ENCODE measurements at places on chromosomes 13 and 19.

DNA sequence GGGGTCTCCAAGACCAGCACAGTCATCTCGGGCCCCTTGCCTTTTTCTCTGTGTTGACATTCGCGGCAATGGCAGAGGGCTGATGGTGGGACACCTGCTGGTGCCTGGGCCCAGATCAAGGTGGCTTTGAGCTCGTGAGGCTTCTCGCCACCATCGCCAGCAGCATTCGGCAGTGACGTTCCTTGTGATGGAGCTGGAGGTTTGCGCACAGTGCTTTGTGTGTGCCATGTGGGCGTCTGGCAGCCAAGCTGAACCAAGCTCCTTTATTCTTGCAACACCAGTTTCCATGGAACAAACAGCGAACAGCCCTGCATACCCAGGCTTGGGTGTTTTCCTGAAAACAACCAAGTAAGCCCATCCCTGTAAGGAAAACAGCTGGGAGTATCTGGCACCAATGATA is 9.1 kb upstream of the TMEM255B start:
- DNase-seq: no peak

DNA sequence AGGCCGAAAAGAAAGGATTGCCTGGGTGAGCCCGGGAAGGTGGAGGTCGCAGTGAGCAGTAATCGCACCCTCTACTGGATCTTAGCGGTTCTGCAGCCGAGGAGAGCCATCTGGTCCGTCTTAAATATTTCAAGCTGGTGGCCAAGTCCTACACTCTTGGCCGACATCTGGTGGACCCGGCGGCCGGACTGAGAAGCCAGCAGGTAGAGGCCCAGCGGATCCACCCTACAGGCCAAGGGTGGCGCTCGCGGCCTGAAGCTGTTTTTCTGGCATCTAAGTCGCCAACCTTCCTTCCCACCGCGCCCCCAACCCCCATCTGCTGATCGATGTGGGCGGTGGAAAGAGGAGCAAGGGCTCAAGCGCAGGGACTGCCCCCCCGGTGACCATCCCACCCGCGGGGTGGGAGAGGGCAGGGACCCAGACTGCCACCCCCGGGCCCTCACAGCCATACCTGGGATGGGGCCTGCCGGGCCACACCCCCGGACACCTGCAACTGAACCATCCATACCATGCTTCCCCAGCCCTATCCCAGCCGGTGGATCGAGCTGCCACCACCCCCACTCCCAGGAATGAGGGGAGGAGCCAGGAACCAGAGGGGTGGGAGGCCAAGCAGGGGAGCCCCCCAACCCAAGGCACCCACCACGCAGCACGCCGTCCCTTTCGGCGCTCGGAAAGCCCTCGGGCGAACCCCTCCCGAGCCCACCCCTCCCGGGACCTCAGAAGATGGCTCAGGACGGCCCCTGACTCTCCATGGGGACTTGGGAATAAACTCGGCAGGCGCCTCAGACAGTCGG is 46.3 kb upstream of the ZNF730 start:
- DNase-seq: peak; percentile 12

GRCh38 chr13:79455331-79455730 is 25.6 kb upstream of the NDFIP2 start:
- DNase-seq: no peak

- no peak for DNase-seq
Measured at GRCh38 chr13:113653264-113654174, 4.5 kb downstream of the ATP4B start.

- DNase-seq: no peak
Measured at GRCh38 chr13:25901460-25902376, 150.1 kb downstream of the SHISA2 start.

- peak; percentile 70 for DNase-seq
Measured at GRCh38 chr19:1025960-1026782, at the start of gene CNN2. Gene CNN2 (plus strand): TSS chr19:1026608. CDS start chr19:1026662, 54 bp downstream.

GRCh38 chr13:21744149-21744548 is 73.3 kb downstream of the FGF9 start:
- DNase-seq: no peak

DNA sequence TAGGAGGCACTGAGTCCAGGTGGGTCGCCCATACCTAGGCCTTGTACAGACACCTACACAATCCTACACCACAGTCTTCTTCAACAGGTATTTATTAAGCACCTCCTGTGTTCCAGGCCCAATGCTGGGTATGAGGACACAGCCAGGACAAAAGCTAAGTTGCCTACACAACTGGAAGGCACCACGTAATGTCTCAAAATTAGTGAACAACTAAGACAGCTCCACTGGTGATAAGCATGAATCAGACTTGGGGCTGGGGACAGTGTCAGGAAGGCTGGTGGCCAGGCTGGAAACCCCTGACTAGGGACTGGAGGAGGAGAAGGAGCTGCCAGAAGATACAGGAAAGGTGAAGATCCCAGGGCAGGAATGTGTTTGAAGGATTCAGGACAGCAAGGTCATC is 2.4 kb downstream of the SMIM24 start:
- no peak for DNase-seq

DNA sequence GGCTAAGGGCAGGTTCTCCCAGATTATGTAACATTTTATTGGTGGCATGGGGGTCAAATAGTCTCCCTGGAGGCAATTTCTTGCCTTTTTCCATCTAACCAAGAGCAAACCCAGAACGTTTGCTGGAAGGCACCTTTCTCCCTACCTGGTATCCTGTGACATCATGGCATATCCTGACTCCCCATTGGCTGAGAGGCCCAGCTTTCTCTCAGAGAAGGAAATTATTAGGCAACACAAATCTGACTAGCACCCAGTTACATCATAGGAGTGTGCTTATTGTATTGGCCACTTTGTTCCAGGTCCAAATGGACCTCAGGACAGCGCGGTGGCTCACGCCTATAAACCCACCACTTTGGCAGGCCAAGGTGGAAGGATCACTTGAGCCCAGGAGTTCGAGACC is 13.0 kb downstream of the NTN5 start:
- DNase-seq: no peak

All from activated T-cell treated with anti-CD3 and anti-CD28 coated beads for 48 hours (primary cell).